OCI-LY7 (cell line): ENCODE measurements at places on chromosomes 13 and 19. TPM values are rescaled to one million over a fixed set of nuclear protein-coding genes. Genes with fewer than 3 reads are reported as not detected.

DNA sequence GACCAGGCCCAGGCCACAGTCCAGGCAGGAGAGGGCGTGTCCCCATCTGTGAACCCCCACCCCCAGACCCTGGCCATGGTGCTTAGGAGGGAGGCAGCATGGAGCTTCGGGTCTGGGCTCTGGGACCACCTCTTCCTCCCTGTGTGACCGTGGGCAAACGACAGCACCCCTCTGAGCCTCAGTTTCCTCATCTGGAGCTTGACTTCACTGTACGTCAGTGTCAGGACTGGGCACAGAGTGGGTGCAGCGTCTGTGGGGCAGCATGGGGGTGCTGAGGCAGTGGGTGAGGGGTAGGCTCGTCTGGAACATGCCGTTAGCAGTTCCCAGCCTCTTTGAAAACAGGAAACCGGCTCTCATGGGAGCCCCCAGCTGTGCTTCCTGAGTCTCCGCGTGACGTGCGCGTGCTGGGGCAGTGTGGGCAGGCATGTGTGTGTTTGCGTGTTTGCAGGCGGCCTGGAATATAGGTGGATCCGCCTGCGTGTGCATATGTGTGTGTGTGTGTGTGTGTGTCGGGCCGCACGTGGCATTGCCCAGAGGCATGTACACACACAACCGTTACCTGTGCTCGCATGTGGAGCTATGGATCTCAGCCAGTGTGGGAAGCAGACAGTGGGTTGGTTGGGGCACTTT is 15.8 kb downstream of the ARRDC2 start:
- DNase-seq = peak; percentile 85

Gene MTIF3
- 42.9 and 51.2 TPM in 2 replicates for total RNA-seq

DNA sequence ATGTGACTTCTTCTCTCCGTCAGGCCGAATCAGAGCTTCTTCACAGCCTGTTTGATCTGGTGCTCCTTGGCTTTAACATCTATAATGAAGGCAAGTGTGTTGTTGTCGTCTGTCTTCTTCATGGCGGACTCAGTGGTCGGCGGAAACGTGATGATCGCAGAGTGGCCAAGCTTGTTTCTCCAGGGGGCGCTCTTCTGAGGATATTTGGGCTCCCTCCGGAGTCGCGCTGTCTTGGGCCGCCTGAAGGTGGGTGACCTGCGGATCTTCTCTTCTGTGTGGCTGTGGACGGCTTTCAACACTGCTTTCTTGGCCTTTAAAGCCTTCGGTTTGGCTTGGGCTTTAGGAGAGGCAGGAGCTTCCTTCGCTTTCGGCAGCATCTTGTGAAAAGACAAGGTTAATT is 9.8 kb downstream of the TPRX1 start:
- DNase-seq = no peak

GRCh38 chr19:17266589-17266974 is 661 bp upstream of the BABAM1 start:
- DNase-seq = no peak

GRCh38 chr13:65826657-65827056 is 1403.5 kb downstream of the PCDH9 start:
- no peak for DNase-seq

Gene IQCN
- total RNA-seq = 1.1 and 2.6 TPM in 2 replicates

DNA sequence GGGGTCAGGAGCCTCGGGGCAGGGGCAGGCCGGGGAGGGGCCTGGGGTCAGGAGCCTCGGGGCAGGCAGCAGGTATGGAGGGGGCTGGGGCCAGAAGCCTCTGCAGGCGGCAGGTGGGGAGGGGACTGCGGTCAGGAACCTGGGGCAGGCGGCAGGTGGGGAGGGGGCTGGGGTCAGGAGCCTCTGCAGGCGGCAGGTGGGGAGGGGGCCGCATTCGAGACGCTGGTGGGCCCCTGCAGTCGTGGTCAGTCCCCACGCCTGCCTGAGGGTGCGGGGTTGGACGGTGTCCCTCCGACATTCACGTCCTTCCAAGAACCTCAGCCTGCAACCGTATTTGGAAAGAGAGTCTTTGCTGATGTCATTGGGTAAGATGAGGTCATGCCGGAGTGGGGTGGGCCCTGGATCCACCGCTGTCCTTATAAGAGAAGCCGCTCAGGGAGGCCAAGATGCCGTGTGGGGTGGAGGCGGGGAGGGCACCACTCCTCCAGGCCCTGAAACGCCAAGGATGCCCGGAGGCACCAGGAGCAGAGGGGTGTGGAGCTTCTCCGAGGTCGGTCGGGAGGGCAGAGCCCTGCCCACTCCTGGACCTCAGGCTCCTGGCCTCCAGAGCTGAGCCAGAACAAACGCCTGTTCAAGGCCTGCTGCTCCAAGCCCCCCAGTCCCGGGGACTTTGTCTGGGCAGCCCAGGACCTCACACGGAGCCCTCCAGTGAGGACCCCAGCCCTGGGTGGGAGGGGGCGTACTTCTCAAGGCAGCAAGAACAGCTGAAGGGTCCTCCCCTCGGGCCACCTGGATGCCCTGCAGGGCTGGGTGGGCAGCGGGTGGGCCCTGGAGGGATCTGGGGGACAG is 30.1 kb downstream of the PIP5K1C start:
- DNase-seq = no peak

DNA sequence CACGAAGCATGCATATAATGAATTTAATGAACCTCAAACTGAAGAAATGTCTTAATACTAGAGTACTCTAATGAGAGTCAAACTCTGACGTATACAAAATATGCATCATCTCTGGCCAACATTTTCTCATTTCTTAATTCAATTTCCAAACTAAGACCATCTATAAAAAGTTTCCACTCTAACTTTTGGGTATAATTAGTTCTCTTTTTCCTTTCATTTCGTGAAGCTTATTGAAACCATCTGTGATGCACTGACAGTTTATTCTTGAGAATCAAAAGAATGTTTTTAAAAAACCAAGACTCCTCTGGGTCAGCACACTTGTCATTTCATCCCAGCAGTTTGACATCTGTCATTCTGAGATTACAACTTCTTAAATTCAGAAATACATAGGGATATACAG is 90.0 kb downstream of the CAB39L start:
- no peak for DNase-seq

GRCh38 chr13:65155861-65156260 is 2074.3 kb downstream of the PCDH9 start:
- no peak for DNase-seq

DNA sequence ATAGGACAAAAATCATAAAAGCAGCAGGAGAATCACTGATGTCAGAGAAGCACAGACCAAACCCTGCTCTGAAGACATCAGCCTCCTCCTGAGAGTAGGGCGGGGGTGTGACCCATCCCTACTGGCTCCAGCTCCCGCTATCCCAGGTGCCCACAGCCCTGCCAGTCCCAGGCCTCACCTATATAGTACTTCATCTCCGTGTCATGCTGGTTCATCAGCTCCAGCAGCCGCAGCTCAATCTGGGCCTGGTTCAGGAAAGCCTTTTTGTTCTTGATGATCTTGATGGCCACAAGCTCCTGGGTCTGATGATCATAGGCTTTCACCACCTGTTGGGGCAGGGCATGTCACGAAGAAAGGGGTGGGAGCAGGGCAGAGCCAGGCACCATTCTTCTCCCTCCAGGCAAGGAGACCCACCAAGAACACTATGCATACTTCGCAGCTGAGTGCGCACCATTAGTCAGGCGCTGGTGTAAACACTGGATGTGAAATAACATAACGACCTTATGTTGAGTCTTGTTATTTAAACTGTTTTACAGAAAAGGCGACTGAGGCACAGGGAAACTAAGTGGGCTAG is 4.2 kb downstream of the DYRK1B start:
- DNase-seq = no peak

- DNase-seq = no peak
Observed at GRCh38 chr13:33367926-33368325, 82.4 kb upstream of the STARD13 start.

GRCh38 chr13:89748716-89749115 is 1598.8 kb upstream of the MIR17HG start:
- DNase-seq = no peak

Gene OR7A5
- total RNA-seq = not detected in 2 replicates

DNA sequence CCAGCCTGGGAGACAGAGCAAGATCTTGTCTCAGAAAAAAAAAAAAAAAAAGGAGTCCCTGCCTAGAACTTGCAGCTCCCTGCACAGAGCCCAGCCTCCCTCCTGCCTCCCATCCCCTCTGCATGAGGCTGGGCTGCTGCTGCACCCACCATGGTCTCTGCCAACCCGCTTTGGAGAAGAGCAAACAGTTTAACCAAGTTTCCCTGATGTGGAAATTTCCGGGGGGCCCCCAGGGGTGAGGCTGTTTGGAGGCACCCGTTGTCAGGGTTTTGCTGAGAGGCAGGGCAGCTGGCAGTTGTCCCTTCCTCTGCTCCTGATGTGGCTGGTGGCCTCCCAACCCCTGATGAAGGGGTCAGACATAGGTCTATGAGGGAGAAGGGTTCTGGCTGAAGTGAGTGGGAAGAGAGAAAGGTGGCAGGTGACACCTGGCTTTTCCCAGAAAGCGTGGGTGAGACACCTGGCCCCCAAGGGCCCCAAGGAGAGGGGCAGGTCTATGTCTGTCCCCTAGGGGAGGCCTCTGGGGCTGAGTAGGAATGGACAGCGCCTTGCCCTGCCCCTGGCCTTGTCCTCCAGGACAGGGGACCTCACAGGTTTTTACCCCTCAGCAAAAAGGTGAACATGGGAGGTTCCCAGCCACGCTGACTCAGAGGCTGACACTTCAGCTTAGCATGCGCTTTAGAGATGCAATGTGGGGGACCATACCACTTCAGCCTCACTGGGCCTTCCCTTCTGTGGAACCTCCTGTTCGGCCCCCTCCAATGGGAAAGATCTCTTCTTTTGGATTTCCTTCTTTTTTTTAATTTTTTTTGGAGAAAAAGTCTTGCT is 5.5 kb downstream of the LRP3 start:
- DNase-seq = no peak

Gene BEST2
- total RNA-seq = not detected in 2 replicates
